ENCODE measurements at places on chromosomes 12 and 14.

DNA sequence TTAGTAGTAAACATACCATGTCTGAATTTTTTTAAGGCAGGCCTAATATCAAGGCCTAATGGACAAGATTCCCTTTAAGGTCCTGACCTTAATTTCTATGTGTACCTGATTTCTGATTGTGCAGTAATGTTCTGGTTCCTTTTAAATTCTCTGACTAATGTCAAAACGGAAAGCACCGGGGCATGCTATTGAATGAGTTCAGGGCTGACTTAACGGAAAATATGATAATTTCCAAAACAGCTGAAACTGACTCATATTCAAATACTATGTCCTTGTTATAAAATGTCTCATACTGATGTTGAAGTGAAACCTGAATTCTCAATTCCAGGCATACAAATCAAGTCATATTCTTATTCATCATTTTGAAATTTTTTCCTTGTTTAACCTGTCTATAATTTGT is 6.7 kb downstream of the TAS2R43 start:
- no peak for DNase-seq

- no peak for DNase-seq
Observed at GRCh38 chr12:53068811-53069585, 10.2 kb downstream of the SPRYD3 start.

DNA sequence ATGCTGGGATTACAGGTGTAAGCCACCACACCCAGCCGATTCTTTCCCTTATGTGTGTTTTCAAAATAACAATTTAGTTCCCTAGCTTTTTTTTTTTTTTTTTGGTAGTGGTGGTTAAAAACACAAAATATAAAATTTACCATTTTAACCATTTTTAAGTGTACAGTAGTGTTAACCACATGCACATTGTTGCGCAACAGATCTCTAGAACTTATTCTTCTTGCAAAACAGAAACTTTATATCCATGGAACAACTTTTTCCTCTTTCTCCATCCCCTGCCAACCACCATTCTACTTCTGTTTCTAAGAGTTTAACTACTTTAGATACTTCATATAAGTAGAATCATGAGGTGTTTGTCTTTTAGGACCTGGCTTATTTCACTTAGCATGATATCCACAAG is 1.1 kb upstream of the NDUFA12 start:
- no peak for DNase-seq

- no peak for DNase-seq
Observed at GRCh38 chr12:74626397-74626796, 88.8 kb downstream of the ATXN7L3B start.

DNA sequence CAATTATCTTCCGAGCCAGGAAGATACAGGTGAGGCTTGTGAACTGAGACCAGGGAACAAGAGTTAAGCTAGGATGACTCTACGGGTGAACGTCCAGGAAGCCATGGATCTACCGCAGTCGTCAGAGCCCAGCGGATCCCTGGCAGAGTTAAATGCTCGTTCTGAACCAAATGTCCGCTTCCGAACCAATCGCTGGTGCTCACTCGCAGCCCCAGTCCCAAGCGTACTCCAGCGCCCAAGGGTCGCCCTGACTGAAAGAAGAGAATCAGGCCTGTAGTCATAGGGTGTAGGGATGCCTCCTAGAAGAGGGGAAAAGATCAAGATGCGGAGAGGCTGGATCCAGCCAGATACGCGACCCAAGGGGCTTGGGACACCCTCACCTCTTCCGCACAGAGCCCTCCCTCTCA is 283 bp downstream of the VIPAS39 start:
- DNase-seq = no peak

DNA sequence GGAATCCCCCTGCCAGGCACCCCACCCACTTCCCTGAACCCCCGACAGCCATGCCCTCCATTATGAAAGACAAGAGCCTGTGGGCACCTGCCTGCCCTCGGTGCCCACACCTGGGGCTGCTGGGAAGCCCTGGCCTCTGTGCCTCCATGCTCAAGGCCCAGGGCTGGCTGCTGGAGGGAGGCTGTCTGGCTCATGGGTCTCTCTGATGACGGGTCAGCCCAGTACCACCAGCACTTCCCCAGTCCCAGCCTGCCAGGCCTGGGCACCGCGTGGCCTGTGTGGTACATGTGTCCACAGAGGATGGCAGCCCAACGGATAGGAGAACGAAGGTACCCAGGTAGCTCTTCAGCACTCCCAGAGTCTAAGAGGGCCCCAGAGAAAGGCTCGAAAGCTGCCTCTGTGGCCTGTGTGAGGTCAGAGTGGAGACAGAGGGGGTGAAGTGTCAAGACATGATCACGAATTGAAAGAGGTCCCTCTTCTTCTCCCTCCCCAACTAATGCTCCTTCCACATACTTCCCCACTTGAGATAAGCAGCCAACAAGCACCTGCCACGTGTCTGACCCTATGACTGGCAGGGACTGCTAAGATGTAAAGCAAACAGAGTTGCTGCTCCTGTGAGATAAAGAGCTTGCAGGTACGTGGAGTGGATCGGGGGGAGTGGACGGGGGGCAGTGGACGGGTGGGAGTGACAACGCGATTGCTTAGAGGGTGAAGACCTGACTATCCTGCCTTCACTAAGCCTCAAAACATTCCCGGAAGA is 21.2 kb downstream of the FBLN5 start:
- DNase-seq = no peak

- DNase-seq = peak; percentile 37
Observed at GRCh38 chr14:69985463-69985862, 106.2 kb downstream of the SMOC1 start.

DNA sequence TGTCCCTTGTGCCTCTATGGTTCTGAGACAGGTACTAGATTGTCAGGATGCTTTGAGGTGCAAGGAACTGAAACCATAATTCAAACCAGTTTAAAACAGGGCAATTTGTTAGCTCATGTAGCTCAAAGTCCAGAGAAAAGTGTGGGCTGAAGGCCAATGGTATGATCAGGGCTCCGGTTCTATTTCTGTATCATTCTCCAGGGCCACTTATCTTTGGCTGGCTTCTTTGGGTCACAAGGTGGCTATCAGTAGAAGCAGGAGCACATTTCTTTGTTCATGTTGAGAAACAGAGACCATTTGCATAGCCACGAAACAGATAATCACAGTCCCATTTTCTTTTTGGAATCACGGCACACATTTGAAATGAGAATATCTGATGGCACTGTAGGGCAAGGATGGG is 294.9 kb downstream of the ETNK1 start:
- no peak for DNase-seq

DNA sequence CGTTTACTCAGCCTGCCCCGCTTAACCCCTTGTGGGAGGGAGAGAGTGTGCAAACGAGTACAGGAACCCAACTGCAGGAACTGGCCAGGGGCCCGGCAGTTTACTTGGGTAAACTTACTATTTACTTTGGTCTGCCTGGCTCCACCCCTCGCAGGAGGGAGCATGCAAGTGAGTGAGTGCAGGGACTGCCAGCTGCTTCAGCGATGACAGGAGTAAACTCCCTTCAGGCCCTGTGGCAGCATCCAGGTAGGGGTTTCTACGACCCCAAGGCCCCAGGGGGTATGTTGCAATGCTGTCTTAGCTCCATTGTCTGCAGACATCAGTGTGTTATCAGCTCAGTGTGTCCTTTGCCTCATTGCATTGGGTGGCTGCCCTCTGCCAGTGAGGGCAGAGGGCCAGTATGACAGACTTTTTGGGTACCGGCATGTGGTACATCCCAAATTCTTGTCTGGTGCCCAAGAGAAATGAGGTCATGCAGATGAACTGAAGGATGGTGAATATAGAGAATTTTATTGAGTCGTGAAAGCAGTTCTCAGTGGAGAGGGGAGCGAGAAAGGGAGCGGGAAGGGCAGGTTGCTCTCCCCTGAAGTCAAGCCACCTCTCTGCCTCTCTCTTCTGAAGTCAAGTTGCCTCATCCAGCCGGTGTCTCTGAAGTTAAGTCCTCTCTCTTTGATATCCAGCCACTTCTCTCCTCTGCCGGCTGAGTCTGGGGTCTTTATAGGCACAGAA is 181.8 kb downstream of the FUT8 start:
- DNase-seq = no peak

- DNase-seq = no peak
Observed at GRCh38 chr12:578748-579419, 84.4 kb downstream of the NINJ2 start.

GRCh38 chr14:91554535-91555332 is 44.6 kb upstream of the PPP4R3A start:
- DNase-seq = no peak

DNA sequence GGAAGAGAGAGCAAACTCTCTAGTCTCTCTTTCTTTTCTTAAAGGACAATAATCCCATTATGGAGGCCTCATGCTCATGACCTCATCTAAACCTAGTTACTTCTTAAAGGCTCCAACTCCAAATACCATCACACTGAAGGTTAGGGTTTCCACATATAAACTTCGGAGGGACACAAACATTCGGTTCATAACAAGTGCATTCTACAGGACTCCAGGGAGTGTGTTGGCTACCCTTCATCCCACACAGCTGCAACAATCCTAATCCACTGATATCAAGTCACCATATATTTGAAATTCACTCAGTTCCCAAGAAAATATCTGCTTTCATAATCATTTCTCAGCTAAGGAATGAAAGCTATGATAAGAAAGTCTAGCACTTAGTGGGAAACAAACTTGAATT is 265.9 kb upstream of the PLEKHG7 start:
- DNase-seq = no peak

DNA sequence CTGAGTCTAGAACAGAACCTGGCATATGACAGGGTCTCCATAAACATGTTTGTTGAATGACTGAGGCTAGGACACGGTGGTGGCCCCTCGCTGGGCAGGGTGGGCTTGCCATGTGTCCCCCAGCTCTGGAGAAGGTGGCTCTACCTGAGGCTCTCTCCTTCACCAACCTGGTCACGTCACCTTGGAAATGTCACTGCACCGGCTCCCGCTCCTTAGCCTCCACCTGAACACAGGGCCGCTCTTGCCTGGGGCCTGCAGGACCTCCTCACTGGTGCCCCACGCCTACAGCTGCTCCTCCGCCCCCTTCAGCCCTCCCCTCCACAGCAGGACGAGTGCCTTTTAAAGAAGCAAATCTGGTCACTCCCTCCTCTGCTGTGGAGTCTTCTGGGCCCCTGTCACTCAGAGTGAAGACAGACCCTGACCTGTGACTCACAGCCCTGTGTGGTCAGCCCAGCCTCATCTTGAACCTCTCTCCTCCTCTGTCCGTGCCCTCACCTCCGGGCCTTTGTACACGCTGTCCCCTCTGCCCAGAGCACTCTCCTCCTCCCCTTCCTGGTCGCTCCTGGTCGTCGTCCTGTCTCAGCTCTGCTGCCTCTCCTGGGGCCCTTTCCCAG is 81.0 kb downstream of the ADGRD1 start:
- DNase-seq = no peak

DNA sequence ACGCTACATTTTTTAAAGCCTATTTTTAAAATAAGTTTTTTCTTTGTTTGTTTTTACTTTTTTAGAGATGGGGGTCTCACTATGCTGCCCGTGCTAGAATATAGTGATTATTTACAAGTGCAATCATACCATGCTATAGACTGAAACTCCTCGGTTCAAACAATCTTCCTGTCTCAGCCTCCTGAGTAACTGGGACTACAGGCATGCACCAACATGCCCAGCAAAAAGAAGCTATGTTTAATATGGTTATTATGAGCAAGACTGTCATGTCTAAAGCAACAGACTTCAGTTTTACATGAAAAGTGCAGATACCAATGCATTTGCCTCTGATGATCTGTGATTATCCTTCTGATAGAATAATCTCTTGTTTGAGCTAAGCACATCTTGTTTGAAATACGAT is 45.6 kb upstream of the SGPP1 start:
- DNase-seq = no peak

- no peak for DNase-seq
Observed at GRCh38 chr14:90398841-90399540, 2.2 kb downstream of the CALM1 start.

GRCh38 chr12:120194226-120194533 is 335 bp downstream of the GCN1 start:
- DNase-seq = no peak

GRCh38 chr12:108948367-108948766 is 68.5 kb downstream of the DAO start:
- DNase-seq = no peak

GRCh38 chr14:60648249-60648933 is 886 bp downstream of the SIX1 start:
- no peak for DNase-seq

DNA sequence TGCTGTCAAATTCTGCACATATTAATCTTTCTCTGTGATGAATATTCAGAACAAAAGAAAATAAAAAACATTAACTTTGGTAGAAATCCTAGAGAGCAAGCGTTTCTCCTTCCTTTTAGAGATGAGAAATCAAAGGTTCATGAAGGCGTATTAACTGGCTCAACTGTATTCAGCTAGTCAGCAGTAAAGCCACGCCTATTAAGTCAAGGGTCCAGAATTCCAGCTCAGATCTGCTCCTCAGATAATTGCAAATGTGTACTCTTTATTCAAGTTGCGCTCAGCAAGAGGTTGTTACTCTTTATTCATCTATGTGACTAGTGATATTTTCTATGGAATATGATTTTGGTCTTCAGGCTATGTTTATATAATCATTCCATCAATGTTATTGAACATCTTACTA is 13.1 kb upstream of the POC1B start:
- no peak for DNase-seq

GRCh38 chr12:130164936-130165335 is 2.7 kb downstream of the FZD10 start:
- no peak for DNase-seq

DNA sequence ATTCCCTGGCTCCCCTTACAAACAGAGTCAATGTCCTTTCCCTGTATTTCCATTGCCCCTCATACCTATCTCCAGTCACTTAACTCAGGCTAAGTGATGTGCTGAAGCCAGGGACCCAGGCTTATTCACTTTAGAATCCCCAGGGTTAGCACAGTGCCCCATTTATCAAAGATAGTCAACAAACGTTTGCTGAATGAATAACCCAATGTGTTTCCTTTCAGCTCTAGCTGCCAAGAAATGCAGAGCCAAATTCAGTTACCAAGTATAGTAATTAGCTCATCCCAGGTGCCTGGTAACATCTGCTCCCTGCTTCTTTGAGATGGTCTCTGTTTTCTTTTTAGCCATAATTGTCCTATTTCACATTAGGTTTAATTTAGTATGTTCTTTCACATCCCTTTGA is 189.5 kb downstream of the PHLDA1 start:
- DNase-seq = no peak

DNA sequence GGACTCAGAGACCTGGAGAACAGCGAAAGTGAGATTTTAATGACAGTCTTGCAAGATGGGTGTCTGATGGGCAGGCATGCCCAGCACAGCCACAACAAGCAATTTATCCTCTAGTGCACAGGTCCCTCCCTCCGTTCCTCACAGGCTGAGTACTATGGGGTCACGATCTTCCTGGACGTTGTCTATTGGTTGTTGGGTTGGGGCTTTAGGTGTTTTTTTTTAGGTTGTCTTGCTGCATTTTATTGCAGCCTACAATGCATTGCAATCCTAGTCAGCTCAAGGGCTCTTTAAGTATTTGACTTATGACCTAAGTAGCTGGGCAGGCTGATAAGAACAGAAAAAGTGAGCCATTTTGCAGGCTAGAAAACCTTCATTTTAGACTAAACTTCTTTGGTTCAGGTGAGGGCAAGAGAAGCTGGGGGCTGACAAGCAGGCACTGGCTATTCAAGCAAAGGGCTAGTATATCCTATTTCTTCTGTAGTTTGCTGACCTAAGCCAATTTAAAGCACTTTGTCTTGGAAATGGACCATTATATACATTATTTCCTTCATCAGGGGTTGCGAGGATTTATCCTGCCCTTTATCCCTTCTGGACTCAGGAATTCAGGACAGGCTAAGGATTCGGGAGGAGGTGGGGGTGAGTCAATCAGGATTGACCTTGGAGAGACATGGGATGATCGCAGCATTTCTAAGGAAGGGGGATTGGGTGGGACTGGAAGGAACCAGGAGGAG is 6.0 kb downstream of the KRT7 start:
- DNase-seq = no peak

Data from AG04450 (cell line).